ELR (cell line): ENCODE measurements at places on chromosomes 16 and 17.

GRCh38 chr16:2451851-2452320 is 8.0 kb upstream of the TEDC2 start:
- no peak for DNase-seq

DNA sequence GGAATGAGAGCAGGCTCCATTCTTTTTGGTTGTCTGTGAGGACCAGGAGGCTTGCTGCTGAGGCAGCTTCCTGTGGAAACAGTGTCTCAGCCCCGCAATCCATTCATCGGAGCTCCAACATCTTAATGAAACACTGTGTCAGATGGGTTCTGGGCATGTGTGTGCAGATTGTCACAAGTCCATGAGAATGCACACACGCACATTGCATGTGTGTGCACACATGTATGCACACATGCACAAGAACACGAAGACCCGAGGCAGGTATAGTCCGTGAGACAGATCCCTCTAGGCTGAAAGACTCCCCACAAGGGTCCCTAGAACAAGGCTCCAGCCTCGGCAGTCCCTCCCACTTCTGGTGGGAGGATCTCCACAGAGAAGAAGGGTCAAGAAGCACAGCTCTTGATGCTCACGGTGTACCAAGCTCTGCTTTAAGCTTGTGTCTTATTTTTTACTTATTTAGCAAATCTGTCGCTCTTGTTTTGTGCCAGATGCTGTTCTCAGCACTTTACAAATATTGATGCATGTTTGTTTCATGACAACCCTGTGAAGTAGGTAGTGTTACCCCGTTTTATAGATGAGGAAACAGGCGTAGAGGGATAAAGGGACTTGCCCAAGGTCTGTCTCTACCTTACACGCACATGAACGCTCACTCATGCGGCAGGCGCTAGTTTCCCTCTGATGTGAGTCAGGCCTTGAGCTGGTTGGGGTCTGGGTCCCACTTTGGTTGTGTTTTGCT is 213.1 kb downstream of the SEC14L1 start:
- peak; percentile 62 for DNase-seq

- DNase-seq, result no peak
Observed at GRCh38 chr16:79772784-79773183, 172.2 kb upstream of the MAF start.

DNA sequence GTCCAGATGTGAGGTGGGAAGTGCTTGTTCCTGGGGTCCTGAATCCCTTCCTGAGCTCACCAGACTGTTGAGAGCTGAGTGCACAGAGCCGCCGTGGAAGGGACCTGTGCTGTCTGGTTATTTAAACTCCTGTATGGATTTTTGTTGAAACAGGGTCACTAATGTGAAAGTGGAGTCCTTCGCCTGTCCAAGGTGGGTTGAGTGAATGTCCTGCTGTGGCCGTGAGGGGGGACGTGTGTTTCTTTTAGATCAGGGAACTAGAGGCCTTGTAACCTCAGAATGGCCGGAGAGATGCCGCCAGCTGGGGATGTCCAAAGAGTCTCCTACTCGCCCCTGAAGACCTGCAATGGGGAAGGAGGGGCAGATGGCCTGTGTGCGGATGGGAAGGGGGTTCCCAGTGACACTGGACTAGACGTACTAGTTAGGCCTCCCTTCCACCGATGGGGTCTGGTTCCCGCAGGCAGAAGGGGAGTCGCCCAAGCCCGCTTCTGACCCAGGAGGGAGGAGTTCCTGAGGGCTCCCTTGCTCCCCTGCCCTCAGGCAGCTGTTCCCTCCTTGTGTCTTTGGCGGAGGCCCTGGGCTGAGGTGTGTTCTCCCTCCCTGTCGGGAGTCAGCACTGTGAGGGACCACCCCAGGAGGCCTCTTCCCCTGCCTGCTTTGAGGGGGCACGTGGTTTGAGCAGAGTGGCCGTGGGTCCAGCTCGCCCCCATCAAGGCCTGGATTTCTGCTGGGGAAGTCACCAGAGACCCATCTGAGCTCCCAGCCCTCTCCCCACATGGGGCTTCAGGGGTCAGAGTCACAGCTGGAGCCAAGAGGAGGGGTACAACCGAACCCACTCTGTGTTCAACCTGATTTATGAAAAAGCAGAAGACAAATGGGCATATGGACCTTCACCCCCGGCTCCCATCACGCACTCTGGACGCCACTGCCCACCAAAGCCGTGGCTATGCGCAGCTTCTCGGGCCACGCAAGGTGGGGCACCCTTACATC is 30.9 kb downstream of the OR1D5 start:
- no peak for DNase-seq

DNA sequence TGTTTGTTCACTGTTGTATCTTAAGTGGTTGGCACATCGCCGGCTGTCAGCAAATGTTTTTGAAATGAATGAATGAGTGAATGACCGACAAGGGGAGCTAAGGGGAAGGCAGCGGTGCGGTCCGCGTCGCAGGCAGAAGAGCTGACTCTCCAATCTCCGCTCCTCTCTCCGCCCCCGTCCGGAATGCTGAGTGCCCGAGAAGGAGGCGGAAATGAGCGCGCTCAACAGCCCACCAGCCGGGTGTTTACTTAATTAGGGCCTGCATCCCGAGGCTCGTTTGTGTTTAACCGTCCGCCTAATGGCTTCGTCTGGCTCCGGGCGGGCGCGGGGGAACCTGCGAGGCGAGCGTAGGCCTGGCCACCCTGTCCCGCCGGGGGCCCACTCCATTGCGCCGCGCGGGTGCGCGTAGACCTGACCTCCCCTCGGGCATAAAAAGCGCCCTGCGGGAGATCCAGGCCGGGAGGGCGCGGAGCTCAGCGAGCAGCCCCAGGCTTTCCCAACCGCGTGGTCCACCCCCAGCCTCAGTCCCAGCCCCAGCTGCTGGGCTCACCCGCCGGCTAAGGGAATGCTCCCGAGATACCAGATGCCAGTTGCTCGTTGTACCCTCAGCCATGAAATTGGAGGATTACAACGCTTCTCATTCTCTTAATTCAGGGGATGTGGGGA is 2.5 kb upstream of the CDH3 start:
- DNase-seq, result peak; percentile 41

- DNase-seq, result no peak
Observed at GRCh38 chr17:79926142-79926604, 86.9 kb upstream of the CBX4 start.

- DNase-seq, result peak; percentile 14
Observed at GRCh38 chr17:50477976-50478375, 684 bp upstream of the RSAD1 start.

DNA sequence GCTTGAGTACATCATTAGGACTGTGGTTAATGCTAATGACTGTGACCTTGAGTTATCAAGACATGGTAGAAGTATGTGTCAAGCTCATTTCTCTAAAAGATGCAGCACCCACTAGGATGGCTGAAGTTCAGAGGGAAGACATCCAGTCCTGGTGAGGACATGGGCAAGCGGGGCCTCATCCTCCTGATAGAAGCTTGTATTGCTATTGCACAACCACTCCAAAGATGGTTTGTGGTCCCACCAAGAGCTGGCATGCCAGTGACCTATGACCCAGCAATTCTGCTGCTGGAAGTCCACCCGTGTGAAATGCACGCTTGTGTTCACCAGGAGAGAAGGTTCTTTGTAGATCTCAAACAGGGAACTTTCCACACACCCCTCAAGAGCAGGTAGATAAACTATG is 14.2 kb downstream of the SOX8 start:
- no peak for DNase-seq

- no peak for DNase-seq
Observed at GRCh38 chr16:69318177-69318910, 7.2 kb downstream of the VPS4A start.

- DNase-seq, result no peak
Observed at GRCh38 chr17:3007651-3008121, 55.7 kb downstream of the OR1D5 start.

GRCh38 chr16:11963706-11964105 is 1.3 kb upstream of the TNFRSF17 start:
- no peak for DNase-seq

DNA sequence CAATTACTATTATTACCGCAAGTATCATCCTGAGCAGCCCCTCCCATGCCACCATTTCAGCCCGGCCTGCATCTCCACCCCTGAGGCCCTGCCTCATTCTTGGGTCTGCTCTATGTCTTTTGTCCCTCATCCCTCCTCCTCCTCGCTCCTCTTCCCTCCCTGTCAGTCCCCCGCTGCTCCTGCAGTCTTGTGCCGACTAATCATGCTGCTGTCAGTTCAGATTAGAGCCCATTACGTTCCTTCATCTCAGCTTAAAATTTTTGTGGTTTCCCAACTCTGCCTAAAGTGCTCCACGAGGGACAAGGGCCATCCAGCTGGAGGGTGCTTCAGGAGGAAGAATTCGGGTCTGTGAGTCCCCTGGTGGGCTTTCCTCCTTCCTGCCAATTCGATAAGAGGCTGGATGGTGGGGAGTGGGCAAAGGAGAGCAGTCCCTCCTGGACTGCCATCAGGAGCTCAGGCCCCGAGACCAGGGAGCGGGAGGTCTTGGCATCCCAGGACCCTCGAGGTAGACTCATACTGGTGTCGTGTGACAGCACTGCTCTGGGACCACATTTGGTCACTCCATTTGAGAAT is 32.9 kb upstream of the GOSR2 start:
- no peak for DNase-seq

DNA sequence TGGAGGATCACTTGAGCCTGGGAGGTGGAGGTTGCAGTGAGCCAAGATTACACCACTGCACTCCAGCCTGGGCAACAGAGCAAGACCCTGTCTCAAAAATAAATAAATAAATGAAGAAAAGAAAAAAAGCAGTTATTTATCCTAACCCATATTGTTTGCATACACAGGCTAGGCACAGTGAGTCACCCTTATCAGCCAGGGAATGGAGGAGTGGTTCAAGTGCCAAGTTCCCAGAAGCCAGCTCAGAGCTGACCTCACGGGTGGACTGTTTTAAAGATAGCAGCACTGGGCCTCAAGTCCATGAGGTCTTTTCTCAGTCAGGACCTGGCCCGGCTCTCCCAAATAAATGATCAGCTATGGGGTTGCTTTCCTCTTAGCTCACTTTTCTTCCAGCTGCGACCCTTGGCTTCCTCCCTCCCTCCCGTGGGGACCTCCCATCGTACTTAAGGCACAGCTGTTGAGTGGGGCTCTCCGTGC is 22.6 kb upstream of the MGAT5B start:
- peak; percentile 41 for DNase-seq
